Chondrocyte (in vitro differentiated cells): ENCODE measurements at places on chromosomes 7 and 10. TPM values are rescaled to one million over a fixed set of nuclear protein-coding genes. Genes with fewer than 3 reads are reported as not detected.

DNA sequence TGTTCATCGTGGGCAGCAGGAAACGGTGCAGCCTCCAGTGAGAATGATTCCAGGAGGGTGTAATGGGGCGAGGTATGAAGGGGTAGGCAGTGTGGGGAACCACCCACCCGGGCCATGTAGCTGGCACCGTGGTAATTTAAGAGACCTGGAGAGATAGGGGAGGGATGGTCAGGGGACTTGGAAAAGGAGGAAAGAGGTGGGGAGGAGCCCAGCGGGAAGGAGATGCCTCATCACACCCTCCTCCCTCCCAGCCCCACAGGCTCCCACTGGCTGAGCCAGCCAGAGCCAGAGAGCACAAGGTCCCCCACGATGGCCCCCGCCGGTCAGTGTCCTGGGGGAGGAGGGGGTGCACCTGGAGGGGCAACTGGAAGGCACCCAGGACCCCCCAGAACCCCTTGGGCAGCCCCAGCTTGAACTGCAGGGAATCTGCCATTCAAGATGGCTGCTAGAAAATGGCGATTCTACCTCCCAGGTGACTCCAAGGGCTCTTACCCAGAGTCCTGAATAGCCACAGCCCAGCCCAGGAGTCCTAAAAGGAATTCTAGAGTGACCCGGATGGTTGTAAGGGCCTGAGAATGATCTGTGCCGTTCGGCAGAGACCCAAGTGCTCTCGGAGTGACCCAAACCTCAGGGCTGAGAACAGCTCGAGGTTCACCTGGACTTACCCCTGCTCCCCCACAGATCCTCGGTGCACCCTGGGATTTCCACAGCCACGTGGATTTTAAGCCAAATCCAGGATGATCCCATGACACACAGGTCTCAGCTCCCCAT, 28.8 kb downstream of the CALML3 start:
- DNase-seq, result peak; percentile 50

GRCh38 chr10:6953271-6953801, 373.3 kb upstream of the PRKCQ start:
- DNase-seq, result no peak

Gene TDRD1
- total RNA-seq, result not detected in 3 replicates

Gene HABP2
- not detected in 3 replicates for total RNA-seq

Gene HIPK2
- 71.2 to 75.6 TPM (median 72.3 TPM) in 3 replicates for total RNA-seq

Gene CTAGE4
- 0.47 TPM in 1 of 3 replicates, not detected in the others for total RNA-seq
